ENCODE measurements at places on chromosomes 12 and 14. TPM values are rescaled to one million over a fixed set of nuclear protein-coding genes. Genes with fewer than 3 reads are reported as not detected.

DNA sequence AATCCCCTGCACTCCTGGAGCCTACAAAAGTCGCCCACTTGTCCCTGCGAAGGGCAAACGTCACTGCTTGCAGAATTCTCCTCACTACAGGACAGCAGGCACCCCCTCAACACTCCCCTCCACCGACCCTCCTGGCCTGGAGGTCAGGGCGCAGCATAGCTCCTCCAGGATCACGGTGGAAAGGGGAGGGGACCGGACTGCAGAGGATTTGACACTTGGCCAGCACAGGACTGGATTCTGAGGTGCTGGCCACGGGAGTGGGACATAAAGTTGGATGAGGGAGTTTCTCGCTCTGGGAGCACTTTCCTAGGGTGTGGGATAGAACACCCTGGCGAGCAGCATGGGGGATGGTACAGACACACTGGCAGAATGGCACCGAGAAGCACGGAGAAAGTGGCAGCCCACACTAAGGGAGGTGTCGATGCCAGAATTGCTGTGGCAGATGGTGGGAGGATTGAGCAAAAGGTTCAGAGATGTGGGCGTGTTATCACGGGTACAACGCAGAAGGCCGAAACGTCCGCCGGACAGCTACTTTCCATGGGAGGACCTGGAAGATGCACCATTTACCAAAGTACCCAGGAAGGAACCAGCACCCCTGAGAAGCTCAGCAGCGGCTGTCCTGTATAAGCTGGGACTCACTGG, 51.4 kb upstream of the DIO3 start:
- peak; percentile 26 for DNase-seq

- no peak for DNase-seq
Measured at GRCh38 chr12:49462083-49462744, 76.6 kb upstream of the KCNH3 start.

DNA sequence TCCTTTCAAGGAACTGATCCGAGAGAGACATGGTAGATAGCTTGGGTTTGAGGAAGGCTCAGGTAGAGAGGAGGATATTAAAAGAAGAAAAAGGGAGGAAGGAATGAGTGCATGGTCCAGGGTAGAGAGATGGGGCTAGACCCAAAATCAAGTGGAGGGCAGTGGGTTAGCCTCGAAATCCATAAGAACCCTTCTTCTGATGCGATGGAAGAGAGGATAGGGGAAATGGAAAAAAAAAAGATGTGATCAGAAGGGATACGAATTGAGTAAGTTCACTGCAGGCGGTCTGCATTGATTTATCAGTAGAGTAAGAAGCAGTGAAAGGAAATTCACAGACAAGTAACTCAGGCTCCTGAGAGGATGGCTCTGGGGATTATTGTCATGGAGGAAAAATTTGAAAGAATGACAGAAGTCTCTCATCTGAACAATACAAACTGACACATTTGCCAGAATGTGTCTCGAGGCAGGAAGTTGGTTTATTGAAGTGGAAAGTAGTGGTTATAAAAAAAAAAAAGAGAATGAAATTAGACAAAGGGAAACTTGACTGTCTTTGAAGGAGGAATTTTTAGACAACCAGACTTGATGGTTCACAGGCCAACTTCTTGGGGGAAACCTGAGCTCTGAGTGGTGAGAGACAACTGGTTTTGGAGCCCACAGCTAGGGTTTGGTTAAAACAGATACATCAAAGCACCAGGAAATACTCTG, 10.2 kb downstream of the PPFIBP1 start:
- DNase-seq = no peak

DNA sequence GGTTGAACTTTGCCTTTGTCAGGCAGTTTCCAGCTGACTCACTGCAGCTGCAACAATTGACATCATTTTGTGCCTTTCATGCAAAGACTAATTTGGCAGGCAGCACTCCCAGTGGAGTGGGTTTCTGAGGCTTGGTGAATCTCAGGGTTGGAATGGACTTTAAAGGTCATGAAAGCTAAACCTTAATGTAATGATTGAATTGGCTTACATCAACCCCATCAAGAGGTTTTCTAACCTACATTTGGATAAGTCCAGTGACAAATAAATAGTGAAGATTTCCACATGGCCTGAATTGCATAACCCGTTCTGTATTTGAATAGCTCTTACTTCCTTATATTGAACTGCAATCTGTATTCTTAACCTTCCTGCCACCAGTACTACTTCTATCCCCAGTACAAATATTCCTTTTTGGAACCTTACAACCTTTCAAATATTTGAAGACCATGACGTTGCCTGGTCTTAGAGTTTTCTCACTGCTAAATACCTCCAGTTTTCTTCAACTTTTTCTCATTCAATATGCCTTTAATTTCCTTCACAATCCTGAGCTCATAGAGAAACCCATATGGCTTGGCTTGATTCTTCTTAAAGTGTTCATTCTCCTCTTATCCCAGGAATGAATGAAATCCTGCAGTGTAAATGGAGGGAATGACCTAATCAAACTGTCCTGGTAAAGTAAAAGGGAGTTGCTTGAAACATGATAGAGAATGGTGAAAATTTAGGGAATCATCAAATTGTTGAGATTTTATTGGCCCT, 168.1 kb upstream of the NOVA1 start:
- no peak for DNase-seq

DNA sequence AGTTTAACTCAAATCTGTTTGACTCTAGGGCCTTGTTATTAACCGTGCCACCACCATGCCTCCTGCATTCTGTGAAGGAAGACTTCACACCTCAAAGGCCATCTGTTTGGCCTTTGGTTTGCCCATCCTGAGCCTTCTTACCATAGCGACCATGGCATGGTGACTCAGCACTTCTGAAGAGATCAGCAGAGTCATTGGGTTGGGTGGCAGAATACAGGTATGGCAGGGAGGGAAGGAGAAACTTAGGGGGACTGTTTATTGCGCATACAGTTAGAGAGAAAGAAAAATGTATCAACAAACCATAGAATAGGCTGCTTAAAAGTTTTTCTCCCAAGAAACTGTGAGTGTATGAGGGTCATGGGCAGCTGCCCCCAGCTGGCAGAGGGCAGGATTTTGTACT, 49.2 kb downstream of the DAD1 start:
- no peak for DNase-seq

DNA sequence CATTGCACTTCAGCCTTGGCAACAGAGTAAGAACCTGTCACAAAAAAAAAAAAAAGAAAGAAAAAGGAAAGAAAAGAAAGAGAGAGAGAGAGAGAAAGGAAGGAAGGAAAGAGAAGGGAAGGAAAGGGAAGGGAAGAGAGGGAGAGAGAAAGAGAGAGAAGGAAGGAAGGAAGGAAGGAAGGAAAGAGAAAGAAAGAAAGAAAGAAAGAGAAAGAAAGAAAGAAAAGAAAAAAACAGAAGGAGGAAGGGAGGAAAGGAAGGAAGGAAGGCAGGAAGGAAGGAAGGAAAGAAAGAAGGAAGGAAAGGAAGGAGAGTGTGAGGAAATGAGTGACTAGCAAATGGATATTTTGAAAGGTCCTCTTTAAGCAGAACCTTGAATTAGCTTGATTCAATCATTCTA, 13.3 kb upstream of the CMAS start:
- no peak for DNase-seq

GRCh38 chr12:34106172-34106571, 83.9 kb downstream of the ALG10 start:
- DNase-seq = no peak

- no peak for DNase-seq
Measured at GRCh38 chr12:97944576-97944975, 482.0 kb downstream of the RMST start.

GRCh38 chr12:97681612-97682504, 219.3 kb downstream of the RMST start:
- no peak for DNase-seq

DNA sequence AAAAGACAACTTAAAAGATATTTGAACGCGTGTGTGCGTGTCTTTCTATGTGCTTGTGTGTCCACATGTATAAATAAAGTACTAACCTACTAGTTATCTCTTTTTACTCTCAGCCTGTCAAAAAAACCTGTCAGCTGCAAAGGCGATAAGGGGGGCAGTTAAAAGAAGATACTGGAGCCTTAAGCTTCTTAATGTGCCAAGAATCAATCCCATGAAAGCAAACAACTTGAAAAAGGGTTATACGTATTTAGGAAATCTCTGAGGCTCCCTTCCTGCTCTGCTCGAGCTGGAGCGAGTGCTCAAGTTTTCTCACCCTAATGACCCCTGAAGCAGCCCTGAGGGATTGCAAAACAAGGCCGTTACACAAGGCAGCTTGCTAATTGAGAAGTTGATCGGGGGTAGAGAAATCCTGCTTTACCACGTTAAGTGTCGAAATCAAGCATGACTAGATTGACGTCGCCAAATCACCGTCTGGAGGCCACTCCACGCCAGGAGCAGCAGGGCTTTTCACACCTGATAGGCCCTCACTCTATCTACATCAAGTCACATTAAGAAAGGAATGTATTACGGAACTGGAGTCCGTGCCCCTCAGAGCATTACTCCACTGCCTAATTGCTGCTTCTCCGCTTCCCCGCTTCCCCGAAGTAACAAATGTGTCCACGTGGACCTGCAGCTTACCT, 32.4 kb downstream of the LMO3 start:
- DNase-seq = peak; percentile 76

GRCh38 chr12:94290353-94290752, 142.0 kb downstream of the PLXNC1 start:
- DNase-seq = no peak

DNA sequence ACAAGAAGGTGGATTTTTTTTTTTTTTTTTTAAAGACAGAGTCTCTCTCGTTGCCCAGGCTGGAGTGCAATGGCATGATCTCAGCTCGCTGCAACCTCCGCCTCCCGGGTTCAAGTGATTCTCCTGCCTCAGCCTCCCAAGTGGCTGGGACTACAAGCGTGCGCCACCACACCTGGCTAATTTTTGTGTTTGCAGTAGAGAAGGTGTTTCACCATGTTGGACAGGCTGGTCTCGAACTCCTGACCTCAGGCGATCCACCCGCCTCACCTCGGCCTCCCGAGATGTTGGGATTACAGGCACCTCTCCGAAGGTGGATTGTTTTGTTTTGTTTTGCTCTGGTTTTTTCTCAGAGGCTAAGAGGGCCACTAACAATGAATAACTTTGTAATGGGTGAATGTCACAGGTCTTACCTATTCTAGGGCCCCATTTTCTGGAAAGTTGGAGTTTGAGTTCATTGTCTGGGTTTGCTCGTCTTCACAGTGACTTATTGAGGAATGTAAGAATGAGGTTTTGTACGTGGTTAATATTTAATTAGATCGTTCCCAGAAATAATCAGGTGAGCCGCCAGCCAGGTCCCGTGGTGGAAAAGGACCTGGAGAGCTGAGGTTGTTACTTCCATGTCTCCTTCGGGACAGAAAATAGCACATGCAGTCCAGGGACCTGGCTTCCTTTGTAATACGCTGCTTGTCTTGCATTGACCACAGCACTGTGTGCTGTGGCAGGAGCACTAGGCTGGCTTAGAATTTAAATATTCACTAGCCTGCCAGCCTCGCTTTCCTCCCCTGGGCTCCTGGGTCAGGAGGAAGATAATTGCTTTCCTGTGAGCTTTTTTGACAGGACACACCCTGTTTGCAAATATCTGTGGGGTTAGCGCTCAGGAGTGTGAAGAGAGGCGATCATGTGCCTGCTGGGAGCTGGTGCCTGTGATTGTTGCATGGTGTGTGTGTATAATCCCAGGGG, 2.3 kb downstream of the HIP1R start:
- peak; percentile 28 for DNase-seq

GRCh38 chr12:28388879-28389278, 198.6 kb downstream of the CCDC91 start:
- no peak for DNase-seq

The SLC7A7 gene
- total RNA-seq = 157 TPM

The ANKS1B gene
- total RNA-seq = 4.0 TPM

The LACRT gene
- total RNA-seq = not detected

The VSX2 gene
- not detected for total RNA-seq
